ENCODE measurements at places on chromosomes 5 and 9.

- no peak for DNase-seq
These were observed 615.6 kb upstream of the GRIN3A start for GRCh38 chr9:102354041-102354440.

DNA sequence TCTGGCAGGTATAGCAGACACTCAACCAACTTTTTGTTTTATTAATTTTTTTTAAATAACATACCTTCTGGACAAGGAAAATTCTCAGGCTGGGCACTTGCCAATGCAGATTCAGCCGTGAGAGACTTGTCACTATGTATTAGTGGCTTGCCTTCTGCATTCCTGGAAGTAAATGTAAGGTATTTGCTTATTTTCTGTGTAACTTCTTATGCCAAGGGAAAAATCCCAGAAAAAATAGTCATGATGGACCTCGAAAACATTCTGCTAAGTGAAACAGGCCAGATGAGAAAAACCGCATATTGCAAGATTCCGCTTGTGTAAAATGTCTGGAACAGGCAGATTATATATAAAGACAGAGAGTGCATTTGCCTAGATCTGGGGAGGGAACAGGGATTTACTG is 260.3 kb upstream of the DAPK1 start:
- no peak for DNase-seq

DNA sequence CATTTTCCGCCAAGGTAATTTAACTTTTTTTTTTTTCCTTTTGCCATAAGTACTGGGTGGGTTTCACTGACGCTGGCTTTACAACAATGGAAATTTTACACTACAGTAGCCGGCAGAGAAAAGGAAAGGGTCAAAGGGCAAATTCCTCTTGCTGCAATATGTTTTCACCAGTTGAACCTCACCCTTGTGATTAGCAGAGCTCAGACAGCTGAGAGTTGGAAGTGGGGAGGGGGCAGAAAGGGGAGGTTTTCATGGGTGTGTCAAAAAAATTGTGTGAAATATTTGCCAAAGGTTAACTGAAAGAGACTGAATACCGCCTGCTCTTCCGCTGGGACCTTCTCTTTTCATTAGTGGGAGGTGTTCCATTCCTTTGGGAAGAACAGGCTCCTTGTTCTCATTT is 296.9 kb downstream of the ADAMTS6 start:
- no peak for DNase-seq

DNA sequence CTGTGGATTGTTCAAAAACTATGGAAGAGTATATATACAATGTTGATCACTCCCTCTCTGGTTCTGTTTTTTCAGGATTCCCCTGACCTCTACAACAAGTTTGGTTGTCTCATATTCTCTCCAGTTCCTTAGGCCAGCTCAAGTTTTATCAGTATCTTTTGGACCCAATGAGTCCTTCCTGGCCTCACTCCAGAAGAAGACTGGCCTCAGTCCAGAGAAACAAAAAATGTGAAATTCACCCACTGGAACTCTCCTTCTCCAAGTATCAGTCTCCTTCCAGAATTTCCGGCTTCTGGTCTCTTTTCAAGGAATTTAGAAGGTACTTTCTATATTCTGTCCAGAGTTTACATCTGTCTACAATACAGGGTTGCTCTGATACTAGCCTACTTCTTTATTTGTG is 537.8 kb upstream of the FTMT start:
- DNase-seq = no peak

GRCh38 chr9:7105095-7105494 is 347.3 kb downstream of the KDM4C start:
- DNase-seq = no peak

DNA sequence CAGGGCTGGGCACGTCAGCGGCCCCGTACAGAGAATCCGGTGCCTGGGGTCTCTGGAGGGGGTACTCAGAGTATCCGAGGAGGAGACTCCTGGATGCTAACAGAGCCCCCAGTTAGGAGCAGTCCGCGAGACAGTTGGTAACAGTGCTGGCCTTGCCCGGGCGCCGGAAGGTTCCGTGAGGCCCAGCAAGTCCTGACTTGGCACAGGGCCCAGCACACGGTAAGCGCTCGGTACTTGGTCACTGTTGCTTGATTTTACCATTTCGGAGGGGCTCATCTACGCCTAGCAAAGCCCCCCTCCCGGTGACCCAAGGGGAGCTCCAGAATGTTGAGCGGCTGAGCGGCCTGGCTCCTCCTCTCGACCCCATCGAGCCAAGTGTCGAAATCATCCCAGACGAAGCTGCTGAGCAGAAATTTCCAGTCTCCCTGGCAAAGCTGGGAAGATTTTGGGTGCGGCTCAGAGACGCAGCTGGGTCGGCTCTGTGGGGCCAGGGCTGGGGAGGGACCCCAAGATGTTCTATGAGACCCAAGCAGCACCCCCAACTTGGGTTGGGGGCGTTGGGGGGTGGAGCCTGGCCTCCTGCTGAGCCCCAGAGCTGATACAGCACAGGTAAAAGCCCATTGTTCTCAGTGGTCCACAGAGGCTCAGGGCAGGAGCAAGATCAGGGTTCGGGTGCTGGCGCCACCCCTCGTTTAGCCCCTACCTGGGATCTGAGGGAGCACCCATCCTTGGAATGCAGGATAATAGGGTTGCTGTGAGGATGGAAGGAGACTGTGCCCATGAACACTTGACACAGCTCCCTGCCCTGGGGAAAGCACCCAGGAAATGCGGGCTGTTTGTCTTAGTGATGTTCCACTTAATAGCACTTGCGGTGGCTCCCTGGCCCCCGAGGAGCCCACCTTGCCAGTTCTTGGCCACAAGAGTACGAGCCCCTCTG is 137.2 kb downstream of the C9orf50 start:
- no peak for DNase-seq

All from AG04449 (cell line).